Psoas muscle (tissue), 8 donors: ENCODE measurements at places on chromosomes 1 and 21. TPM values are rescaled to one million over a fixed set of nuclear protein-coding genes. Genes with fewer than 3 reads are reported as not detected.

The CR1L gene
- polyA plus RNA-seq = not detected

The REG4 gene
- 0.10 TPM for polyA plus RNA-seq

The LCK gene
- polyA plus RNA-seq = 0.27 TPM

The KCNA3 gene
- polyA plus RNA-seq = not detected

The ETV3L gene
- not detected for polyA plus RNA-seq

The SLC25A34 gene
- 10.1 TPM for polyA plus RNA-seq

The GPR52 gene
- polyA plus RNA-seq = not detected

The RGS16 gene
- 0.86 TPM for polyA plus RNA-seq

The CRB1 gene
- polyA plus RNA-seq = 0.16 TPM
